ENCODE measurements at places on chromosomes 2 and 18. TPM values are rescaled to one million over a fixed set of nuclear protein-coding genes. Genes with fewer than 3 reads are reported as not detected.

GRCh38 chr2:33384599-33384961 is 91.9 kb upstream of the RASGRP3 start:
- DNase-seq, result no peak

DNA sequence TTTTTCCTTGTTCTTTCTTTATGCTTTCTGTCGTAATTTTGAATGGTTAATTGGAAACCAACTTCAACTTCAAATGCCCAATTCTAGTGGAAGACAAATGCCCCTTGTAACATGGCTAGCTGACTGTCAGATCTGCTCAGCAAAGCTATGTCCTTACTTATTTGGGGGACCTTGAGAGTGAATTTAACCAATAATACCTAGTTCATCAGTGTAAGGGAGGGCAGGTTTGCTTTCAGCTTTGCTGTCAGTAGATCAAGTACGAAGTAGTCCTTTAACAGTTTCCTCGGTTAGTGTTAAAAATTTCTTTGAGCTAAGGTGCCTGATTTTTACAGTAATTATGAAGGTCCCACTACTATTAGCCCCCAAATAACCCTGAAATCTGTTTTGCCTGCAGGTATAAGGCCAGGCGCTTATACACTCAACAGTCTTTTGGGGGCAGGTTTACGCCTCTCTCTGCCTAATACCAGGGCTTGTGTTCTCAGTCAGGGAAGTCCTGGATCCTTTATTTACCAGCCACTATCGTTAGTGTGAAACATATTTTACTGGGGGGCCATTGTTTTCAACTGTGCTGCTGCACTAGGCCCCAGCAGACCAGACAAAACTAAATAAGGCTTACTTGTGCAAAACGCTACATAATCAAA is 165.1 kb upstream of the KCNJ3 start:
- DNase-seq, result no peak

DNA sequence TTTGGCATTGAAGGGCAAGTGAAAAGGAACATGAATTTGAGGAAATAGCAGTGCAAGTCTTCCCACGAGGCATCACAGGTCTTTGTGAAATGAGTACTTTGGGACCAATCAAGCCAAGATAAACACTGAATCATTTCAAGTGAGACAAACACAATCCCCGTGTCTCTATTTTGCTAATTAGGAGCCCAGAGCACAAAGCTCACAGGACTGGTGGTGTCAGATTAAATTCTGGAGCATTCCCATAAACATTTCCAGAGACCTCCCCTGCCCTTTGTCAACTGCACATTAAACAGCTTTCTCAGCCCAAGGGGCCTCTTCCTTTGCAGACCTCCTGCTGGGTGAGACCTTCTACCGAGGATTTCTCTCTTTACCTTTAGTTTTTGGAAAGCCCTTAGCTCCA is 50.7 kb downstream of the DAPL1 start:
- DNase-seq, result no peak

Gene DES
- not detected for total RNA-seq

Gene IL1R2
- 25.4 TPM for total RNA-seq

DNA sequence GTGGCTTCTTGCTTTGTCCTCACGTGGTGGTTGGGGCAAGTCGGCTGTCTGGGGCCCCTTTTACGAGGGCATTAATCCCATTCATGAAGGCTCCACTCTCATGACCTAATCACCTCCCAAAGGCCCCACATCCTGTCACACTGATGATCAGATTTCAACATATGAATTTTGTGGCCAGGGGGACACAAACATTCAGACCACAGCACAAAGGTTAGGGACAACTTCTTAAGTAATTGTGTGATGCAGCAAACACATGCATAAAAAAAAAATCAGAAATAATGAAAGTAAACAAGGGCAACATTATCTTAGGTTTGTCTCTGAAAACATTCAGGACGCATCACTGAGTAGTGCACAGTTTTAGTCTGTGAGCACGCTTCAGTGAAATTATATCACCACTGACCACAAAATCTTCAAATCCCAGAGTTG is 54.2 kb upstream of the FRZB start:
- DNase-seq, result no peak

Gene CDH7
- total RNA-seq, result not detected

DNA sequence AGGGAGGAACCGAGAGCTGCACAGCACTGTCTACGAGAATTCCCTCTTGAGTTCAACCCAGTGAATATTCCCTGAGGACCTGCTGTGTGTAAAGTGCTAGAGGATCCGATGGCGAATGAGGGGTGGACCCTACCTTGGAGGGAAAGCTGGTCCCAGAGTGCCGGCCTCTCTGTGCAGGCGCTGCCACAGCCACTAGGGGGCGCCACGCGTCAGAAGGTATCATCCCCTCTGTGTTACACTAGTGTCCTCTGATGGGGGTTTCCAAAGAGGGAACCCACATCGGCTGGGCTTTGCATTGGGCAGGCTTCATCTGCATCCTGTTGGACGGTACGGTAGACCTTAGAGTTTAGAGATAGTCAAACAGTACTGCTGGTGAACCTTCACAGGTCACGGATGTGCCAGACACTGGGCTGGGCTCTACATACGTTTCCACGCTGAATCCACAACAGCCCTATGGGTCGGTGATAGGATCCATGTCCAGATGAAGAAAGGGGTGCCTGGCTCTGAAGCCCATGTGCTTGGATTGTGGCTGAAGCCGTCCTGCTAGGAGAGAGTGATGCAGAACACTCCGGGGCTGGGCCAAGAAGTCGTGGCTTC is 39.0 kb downstream of the COA5 start:
- peak; percentile 86 for DNase-seq

GRCh38 chr2:63710732-63711131 is 122.0 kb downstream of the MDH1 start:
- no peak for DNase-seq

Gene OSR1
- not detected for total RNA-seq

- DNase-seq, result no peak
These were observed 137.5 kb downstream of the INO80D start for GRCh38 chr2:205948496-205948837.

Gene LAMA1
- not detected for total RNA-seq

Gene POTEF
- total RNA-seq, result not detected

Gene MPHOSPH10
- total RNA-seq, result 48.5 TPM

Gene GPBAR1
- 0.11 TPM for total RNA-seq

Gene IL1F10
- not detected for total RNA-seq

Gene CERKL
- not detected for total RNA-seq

- no peak for DNase-seq
These were observed 52.3 kb upstream of the ZFP36L2 start for GRCh38 chr2:43278564-43279220.

DNA sequence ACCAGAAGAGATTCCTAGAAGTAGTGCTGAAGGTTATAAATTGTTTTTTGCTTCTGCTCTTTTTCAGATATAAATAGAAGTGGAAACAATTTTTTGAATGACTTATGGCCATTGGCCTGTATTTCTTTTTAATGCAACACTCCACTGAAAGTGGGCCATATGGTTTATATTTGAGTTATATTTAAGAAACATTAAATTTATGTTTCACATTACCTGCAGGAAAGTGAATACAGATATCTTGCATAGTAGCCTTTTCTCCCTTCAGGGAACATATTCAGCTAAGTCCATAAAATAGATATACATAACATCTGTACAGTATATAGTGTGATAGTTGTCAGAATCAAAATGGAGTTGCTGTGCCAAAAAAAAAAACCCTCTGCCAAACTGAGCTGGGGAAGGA is 53.1 kb upstream of the EFEMP1 start:
- DNase-seq, result no peak

Gene AMER3
- not detected for total RNA-seq

Gene KANSL1L
- total RNA-seq, result 4.5 TPM

- no peak for DNase-seq
These were observed 37.9 kb upstream of the C1GALT1C1L start for GRCh38 chr2:43714164-43714563.

Gene TCF23
- not detected for total RNA-seq

GRCh38 chr2:199797431-199798403 is 53.3 kb downstream of the FTCDNL1 start:
- DNase-seq, result no peak

GRCh38 chr2:121372721-121373353 is 87.8 kb upstream of the TFCP2L1 start:
- DNase-seq, result no peak

Gene HES6
- total RNA-seq, result 4.0 TPM

GRCh38 chr2:144099780-144100377 is 420.0 kb downstream of the ZEB2 start:
- DNase-seq, result peak; percentile 12

DNA sequence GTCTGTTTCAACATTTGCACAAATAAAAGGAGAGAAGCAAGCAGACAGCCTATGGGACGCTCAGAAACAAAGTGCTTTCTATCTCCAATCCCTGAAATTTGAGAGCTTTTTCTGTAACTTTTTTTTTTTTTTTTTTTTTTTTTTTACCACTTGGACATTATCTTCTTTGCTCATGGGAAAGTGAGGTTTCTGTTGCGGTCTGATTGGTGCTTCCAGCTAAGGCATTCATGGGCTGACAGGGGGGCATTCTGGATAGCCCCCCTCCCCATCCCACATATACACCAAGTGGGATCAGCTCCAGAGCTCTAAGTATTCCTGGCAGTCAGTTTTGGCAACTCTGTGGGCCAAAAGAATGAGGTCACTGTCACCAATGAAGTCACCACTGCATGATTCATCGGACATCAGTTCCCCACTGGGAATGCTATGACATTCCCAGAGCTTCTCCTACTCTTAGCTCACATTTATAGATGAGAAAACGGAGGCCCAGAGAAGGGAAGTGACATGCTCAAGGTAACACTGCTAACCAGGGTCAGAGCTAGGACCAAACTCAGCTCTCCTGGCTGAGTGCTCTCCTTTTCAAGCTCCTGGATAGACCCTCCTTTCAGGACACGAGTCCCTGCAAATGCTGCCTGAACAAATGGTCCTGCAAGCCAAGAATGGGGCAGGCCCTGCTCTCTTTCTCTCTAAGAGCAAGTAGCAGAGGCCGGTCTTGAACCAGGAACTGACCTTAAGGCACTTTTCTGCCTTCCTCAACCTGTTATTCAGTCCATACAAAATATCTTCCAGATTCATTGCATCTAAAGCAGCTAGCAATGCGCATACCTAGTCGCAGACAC is 61.3 kb downstream of the TMEM247 start:
- DNase-seq, result no peak

DNA sequence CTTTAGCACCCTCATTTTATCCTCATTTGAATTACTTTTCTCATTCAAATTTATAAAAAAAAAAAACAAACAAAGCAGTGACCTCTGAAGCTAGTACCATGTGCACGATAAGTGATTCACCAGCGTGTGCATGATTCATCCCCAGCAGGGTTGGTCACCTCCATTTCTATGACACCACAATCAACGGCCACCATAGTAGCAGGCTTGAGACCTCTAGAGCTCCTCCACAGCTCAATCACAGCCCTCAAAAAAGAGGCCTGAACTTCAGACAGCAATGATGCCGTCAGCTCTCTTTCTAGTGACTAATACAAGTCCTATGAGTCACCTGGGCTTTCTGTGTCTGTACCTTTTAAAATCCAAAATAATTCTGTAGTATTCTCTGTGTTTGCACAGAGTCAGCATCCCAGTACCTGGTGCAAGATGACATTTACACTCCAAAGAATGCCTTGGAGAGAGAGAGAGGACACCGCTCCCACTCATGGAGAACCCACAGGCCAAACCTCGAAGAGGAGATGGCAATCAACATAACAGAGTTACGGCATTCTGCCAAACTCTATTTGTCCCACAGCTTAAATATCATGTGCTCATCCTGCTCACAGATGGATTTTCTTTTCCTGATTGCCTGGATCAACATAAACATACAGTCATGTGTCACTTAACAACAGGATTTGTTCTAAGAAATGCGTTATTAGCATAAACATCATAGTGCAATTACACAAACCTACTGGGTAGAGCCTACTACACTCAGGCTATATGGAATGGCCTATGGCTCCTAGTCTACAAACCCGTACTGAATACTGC is 58.7 kb downstream of the L3MBTL4 start:
- DNase-seq, result peak; percentile 11

DNA sequence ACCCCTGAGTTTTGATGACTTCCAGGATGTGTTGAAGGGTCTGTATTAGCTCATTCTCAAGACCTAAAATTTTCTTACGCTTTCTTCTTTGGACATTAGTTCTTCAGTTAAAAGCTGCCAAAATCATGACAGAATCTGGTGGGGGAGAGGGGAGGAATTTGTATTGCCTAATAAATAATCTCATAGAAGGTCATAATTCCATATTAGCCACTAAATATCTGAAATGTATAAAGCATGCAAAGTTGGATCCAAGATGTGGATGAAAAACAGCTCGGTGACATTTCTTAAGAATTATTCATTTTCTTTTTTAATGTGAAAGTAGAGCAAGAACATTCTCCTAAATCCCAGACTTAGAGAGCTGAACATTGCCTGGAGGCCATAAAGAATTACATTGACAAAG is 120.1 kb downstream of the MMADHC start:
- no peak for DNase-seq

DNA sequence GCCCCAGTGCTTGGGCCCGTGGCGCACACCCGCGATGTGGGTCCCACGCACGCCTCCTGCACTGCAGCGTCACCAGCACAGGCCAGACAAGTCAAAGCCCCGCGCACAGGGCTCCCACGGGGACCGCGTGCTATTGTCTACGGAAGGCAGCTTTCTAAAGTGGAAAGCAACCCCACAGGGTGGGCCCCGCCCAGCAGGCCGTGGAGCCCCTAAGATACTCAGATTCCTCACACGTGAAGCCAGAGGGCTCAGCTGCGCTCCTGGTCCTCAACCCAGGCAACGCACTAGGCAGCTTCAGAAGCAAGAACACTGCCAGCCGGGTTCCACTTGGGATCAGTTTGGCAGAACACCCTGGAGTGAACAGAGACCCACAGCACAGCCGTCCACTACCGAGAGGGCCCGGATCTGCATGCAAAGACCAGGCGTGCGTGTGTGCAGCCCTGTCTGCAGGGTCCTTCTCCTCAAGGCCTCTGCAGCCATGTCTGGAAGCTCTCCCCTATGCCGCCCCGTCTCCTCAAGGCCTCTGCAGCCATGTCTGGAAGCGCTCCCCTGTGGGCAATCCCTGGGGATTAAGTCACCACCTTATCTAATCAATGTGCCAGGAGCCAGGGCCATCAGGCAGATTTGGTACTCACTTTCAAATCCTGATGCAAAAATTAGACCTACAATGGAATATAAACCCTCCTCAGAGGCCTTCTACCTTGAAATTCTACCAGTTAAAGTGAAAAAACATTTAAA is 231.3 kb downstream of the HDAC4 start:
- no peak for DNase-seq
